ENCODE measurements at places on chromosomes 13 and 19.

- no peak for DNase-seq
Observed at GRCh38 chr19:29323440-29324290, 110.7 kb upstream of the UQCRFS1 start.

- no peak for DNase-seq
Observed at GRCh38 chr19:16216744-16217670, 19.3 kb downstream of the AP1M1 start.

- DNase-seq = peak; percentile 33
Observed at GRCh38 chr13:38686577-38687245, at the start of gene FREM2. Gene FREM2 (plus strand): TSS chr13:38687077. CDS start chr13:38687345, 268 bp downstream.

GRCh38 chr13:29802621-29803020 lies 47.8 kb downstream of the UBL3 start:
- DNase-seq = peak; percentile 62

DNA sequence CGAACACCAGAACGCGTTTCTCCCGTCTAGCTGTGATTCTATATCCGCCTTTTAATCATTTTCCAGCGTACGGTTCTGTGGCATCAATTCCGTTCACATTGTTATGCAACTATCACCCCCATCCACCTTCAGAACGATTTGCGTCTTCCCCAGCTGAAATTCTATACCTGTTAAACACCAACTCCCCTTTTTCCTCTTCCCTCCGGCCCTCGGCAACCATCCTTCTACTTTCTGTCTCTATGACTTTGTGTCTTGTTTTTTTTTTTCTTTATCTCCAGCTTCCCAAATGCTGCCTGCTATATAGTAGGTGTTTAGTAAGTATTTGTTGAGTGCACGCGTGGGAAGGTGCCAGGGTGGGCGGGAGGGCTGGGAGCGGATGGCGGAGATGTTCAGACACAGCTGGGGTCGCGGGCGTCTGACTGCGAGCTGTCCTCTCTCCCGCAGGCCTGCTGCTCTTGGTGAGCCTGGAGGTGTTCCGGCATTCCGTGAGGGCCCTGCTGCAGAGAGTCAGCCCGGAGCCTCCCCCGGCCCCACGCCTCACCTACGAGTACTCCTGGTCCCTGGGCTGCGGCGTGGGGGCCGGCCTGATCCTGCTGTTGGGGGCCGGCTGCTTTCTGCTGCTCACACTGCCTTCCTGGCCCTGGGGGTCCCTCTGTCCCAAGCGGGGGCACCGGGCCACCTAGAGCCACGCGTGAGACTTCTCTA lies 20.2 kb downstream of the CACNG6 start:
- DNase-seq = no peak

- peak; percentile 16 for DNase-seq
Observed at GRCh38 chr13:21800837-21801616, 130.2 kb downstream of the FGF9 start.

GRCh38 chr19:58372311-58373133 lies 8.3 kb downstream of the ZNF837 start:
- peak; percentile 26 for DNase-seq

DNA sequence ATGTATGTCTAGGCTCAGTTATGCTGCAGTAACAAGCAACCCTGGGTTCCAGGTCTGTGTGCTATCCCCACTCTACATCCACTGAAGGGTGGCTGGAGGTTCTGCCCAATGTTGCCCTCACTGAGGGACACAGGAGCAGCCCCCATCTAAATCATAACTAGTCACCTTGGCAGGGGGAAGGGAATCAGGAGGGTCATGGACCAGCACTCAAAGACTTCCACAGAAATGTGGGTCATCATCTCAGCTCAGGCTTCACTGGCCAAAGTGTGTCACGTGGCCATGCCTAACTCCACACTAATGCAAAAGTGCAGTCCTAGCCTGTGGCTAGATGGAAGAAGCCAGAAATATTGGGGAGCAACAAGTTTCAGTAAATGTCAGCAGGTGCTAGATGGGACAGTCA lies 137.3 kb upstream of the ZNF507 start:
- DNase-seq = no peak

Data from GM23248 (cell line).